ENCODE measurements at places on chromosomes 1 and 21.

GRCh38 chr1:220882061-220882891, 3.0 kb downstream of the HLX start:
- no peak for DNase-seq

GRCh38 chr1:226821719-226822085, 48.7 kb upstream of the PSEN2 start:
- DNase-seq, result no peak

GRCh38 chr1:60950224-60951063, 131.9 kb upstream of the NFIA start:
- no peak for DNase-seq

DNA sequence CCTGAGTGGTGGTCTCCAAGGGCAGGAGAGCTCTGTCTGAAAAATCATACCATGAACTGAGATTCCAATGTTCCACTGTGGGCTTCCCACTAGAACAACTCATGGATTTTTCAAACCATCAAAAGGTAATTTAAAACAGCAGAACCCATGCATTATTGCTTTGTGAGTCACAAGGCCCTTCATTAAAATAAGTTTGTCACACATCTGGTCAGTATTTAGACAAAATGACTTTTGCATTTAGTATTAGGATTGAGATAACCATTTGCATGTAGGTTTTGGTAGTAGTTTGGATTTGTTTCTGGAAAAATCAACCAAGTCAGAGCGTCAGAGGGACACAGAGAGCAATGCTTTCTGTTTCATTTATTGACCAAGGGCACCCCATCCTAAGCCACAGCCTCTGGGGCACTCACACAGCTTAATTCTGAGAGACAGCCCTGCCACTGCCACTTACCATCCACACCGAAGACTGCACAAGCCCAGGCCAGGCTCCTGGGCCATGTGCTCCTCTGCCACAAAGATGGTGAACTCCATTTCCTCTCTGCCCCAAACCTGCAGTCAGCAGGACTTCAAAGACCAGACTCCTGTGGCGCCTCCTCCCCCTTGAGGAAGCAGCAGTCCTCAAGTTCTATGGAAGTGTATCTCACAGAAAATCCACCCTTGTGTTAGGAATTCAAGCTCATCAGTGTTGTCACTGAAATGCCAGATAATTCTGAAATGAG, 132.6 kb upstream of the DUSP10 start:
- DNase-seq, result no peak

- no peak for DNase-seq
These were observed 20.9 kb downstream of the COA7 start for GRCh38 chr1:52677076-52677806.

- DNase-seq, result no peak
These were observed 546.2 kb upstream of the ADGRL2 start for GRCh38 chr1:81254560-81254959.

DNA sequence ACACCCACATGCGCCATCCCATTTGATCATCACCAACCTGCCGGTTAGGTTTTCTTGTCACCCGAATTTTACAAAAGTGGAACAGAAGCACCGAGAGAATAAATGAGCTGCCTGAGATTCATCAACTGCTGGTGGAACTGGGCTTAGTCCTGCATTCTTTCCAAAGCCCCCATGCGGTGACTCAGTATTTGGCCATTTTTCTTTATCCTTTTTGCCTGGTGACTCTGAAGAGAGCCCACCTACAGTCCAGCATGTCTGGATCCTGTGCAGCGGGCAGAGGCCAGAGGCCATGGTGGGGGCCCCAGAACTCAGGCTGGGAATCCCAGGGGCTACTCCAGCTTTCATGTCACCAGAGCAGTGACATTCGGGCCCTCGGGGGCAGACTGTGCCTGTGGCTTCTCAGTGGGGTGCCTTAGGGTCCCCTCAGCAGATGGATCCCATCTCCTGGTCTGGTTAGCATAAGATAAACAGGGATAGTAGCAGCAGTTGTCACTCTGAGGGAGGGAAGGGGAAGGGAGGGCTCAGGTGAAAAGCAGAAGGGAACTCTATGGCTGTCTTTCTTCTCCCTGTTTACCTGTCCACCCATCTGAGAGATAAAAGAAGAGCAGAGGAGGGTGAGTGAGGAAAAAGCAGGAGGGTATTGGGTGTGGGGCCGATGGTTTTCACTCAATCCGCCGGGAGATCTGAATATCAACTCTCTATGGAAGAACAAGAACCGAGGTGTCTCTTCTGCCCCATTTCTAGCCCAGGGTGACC, 63.2 kb downstream of the KIF26B start:
- DNase-seq, result no peak
